ENCODE measurements at places on chromosomes 5 and 9.

DNA sequence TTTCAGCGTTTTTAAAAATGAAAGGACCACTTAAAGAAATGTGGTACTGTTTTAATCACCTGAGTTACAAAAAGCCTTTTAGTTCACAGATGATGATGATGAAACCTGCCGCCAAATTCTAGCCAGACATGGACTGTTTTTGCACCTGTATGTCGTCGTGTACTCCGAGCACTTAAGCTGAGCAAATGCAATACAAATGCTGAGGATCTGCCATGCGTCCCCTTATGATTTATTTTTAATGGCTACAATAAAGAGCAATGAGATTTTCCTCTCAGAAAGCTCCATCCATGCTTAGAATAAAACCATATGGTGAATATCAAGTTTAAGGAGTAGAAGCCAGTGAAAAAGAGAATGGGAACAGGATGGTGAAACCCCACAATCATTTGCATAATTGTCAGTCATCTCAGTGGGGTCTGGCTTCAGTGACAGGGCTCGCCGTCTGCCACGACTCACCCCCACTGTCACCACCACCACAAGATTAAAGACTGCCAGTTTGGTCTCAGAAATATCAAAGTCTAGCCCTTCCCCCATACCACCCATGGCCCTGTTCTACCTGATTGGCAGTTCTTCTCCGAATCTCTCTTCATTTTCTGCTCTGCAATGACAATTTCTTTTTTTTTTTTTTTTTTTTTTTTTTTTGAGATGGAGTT, 159.9 kb downstream of the GOLPH3 start:
- no peak for DNase-seq

DNA sequence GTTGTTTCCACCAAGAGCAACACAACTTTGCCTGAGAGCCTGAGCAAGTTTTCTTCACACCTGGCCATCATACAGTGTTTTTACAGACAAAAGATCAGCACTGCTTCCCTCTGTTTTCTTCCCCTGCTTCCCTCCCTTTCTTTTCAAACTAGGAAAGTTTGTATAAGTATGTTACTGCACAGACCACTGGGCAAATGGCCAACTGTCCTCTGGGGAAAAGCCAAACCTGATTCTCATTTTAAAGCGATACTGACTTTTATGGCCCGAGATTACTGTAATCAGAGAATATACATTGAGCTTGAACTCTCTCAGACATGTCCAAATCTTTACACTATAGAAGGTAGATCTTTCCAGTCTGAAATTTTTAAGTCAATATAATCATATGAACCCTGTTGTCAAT, 415.0 kb downstream of the NFIB start:
- DNase-seq: no peak

DNA sequence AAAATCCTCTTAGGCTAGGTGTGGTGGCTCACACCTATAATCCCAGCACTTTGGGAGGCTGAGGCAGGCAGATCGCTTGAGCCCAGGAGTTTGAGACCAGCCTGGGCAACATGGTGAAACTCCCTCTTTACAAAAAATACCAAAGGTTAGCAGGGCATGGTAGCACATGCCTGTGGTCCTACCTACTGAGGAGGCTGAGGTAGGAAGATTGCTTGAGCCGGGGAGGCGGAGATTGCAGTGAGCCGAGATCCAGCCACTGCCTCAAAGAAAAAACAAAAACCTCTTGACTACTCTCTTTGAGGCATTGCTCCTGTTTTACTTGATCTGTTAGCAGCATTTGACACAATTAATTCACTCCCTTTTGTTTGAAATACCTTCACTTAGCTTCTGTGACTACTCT, 20.7 kb downstream of the KIF2A start:
- DNase-seq: no peak

DNA sequence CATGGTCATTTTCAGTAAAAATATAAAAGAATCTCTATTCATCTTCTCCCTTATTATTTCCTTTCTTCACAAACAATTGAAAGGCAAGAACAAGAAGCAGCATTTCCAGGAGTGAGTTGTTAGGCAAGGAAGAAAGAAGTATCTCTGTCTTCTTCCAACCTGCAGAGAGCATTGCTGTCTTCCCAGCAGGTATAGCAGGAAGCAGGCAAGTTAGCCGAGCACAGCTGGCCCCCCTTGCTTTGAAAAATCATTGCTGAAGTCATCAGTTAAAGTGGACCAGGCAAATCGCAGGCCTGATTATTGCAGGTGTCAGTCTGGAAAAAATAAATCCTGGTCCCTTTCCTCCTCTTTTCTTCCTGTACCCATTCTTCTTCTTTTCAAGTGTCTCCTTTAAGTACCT, 353.1 kb upstream of the BRINP1 start:
- no peak for DNase-seq

GRCh38 chr9:4339836-4340560, 40.1 kb upstream of the GLIS3 start:
- no peak for DNase-seq

DNA sequence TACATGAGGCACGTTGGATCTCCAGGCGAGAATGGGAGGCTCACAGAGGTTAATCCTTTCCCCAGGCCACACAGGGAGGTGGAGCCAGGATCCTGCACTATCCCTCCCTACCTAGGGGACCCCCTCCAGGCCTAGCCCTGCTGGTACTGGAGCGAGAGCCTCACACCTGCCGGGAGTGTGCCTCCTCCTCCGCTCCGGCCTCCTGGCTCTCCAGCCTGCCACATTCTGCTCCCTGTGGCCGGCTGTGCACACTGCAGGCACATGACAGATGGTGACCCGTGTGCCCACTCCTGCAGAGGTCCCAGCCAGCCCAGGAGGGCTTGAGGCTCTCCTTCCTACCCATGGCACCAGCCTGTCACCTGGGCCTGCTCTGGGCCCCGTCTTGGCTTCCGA, 93.4 kb downstream of the RXRA start:
- no peak for DNase-seq

DNA sequence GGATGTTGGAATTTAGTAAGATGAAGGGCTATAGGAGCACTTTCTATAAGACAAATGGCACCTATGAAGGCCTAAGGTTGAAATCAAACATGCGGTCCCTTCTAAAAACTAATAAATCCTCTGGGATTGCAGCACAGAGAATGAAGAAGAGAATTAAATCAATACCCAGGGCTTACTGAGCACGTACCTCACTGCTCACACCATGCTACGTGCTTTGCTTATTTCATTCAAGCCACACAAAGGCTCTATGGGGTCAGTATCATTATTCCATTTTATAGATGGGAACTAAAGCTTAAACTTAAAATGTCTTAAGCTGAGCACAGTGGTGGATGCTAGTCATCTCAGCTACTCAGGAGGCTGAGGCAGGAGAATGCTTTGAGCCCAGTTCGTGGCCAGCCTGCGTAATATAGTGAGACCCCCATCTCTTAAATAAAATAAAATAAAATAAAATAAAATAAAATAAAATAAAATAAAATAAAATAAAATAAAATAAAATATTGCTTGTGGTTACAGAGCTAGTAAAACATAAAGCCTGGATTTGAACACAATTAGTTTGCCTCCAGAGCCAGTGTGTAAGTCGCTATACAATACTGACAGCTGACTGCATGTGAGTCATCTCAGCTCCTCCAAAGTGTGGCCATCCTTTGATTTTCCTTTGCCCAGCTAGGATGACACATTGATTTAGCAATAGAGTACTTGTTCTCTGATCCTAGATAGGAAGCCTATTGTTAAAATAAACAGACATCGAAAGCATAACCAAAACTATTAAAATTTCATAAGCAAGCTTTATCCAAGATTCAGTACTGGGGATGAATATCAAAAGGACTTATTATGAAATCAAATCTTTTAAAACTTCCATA, 20.9 kb upstream of the DPYSL3 start:
- no peak for DNase-seq

- DNase-seq: no peak
These were observed 9.3 kb downstream of the CDO1 start for GRCh38 chr5:115806986-115807653.

GRCh38 chr9:94996641-94997040, 270.1 kb downstream of the AOPEP start:
- DNase-seq: no peak

GRCh38 chr9:111805830-111806241, 11.1 kb upstream of the SHOC1 start:
- DNase-seq: no peak

DNA sequence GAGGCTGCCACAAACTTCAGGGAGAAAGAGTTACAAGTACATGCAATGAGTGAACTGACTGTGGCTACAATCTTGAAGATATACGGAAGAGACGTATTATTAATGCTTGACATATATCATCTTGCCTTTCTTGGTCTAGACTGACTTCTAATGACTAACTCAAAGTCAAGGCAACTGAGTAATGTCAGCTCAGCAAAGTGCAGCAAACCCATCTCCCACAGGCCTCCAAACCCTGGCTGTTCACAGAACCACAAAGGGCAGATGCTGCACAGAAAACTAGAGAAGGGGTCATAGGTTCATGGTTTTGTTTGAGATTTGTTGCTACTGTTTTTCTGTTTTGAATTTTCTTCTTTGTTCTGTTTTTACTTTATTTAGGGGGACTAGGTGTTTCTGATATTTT, 21.0 kb downstream of the IL7R start:
- no peak for DNase-seq

GRCh38 chr9:97386733-97387503, 25.0 kb upstream of the TDRD7 start:
- peak; percentile 53 for DNase-seq

DNA sequence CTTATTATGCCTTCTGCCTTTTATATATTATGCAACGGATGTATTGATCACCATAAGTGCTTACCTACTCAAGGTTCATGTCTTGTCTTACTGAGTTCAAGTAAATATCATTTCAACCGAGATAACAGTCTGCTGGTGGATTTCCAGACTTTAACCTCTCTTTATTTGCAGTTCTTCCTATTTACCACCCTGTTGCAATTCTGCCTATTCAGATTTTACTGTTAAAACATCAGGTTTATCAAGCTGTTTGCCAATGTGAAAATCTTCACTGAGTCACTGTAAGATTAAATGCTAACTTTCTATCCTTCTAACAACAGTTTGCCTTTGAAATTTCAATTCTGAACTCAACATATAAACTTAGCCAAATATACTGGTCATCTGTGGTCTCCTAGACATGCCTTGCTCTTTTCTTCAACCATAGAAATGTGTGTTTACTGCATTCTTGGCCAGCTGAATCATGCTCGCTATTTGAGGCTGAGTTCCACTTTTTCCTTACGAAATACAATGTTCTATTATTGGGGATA, 471.7 kb upstream of the RORB start:
- DNase-seq: no peak

DNA sequence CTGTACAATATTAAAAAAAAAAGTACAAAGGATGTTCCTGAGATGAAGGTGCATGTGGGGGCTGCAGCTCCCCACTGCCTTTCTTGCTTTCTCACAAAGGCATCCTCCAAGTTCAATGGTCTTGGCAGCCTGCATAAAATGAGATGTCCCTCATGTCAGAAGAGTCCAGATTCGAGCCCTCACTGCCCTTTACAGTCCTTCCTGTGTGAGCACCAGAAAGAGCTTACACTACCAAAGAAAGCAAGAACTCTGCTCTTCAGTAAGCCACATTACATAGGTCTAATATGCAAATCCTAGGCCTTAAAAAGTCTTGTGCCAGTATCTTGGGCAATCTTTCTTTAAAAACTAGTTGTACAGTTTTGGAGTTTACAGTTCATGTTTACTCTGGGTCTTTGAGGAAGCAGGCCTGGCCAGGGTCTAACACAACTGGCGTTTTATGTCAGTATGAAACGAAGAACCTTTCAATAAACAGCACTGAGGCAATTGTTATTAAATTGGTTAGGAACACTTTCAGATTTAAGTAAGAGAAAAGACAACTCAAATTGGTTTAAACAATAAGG, 36.0 kb downstream of the CSF2 start:
- DNase-seq: no peak

DNA sequence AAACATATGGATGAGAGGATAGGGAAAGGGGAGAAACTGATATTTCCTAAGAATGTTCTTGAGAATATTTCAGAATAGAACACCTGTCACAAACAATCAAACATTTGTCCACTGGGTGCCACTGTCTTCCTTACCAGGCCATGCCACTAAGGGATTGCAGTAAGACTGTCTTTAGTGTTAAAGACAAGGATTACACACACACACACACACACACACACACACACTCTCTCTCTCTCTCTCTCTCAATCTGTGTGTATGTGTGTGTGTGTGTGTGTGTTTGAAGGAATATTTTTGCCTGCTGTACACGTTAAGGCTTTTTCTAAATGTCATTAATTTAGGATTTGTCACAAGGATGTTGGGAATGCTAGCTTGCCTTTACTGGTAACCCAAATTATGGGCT, 54.4 kb downstream of the CCDC192 start:
- DNase-seq: peak; percentile 12

DNA sequence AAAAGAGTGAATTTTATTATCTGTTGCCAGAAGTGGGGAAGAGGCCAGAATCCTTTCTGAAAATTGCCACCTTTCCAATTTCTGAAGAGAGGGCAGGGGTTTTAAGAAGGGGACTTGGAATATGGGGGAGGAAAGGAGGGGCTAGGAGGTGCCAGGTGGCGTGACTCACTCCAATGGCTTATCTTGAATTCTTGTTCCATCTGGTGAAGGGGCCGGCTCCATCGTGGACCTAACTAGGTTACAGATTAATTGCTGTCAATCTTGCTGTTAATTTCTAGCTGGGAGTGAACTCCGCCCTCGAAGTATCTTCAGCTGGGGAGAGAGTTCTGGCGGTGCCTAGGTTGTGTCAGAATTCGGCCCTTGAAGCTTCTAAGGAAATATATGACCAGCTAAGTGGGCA, 138.7 kb downstream of the YTHDC2 start:
- DNase-seq: no peak

DNA sequence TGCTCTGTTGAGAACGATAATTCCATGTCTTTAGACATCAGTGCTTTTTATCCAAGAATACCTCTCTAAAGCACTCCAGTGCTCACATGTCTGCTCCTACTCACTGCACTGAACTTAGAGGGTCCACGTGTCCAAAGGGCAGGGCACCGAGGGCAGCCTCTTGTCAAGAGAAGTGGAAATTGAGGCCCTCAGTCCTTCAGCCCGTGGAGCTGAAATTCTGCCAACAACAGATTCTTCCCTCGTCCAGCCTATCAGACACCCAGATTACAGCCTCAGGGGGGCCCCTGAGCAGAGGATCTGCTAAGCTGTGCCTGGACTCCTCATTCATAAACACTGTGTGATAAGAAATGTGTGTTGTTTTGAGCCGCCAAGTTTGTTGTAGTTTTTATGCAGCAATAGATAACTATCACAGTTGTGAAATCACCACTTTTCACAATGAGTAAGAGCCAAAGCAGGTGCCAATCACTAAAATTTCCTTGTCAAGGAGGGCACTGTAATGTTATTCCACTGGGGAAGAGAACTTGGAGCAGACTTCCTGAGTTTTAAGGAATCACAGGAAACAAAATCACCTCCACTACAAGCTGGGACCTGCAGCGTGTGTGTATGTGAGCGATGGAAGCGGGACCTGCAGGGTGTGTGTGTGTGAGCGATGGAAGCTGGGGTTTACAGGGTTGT, 58.8 kb upstream of the IGFBPL1 start:
- no peak for DNase-seq

All from hippocampal formation (tissue), 2 donors.